ENCODE measurements at places on chromosomes 1 and 21. TPM values are rescaled to one million over a fixed set of nuclear protein-coding genes. Genes with fewer than 3 reads are reported as not detected.

DNA sequence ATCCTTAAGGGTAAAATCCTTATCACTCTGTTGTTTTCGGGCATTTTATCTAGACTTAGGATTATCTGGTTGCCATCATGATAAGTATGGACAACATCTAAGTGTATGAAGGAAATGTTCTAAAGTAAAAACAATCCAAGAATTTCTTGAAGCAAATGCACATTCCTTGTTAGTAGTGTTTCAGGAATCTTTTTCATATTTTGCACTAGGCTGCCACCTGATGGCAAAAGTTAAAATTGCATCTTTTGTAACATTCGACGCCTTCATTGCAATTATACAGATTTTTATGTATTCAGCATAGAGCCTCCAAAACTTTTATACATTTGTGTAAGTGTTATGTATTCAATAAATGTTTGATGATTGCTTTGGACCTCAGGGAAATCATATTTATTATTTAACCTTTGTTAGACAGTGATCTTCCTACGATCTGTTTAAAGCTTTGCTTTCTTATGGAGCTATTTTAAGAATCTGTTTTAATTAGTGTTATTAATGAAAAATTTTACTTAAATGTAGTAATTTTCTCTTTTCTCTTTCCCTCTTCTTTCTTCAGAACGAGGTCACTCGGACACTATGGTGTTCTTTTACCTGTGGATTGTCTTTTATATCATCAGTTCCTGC is 49.4 kb upstream of the KIAA1614 start:
- no peaks in the 10 kb centered on the region for H3K36me3 ChIP-seq
- no peaks in the 10 kb centered on the region for H3K27me3 ChIP-seq
- no peaks in the 10 kb centered on the region for H3K4me1 ChIP-seq
- peak; percentile 75 for DNase-seq
- H3K27ac ChIP-seq = no peak overlapping the region
- no peak overlapping the region for H3K4me3 ChIP-seq

DNA sequence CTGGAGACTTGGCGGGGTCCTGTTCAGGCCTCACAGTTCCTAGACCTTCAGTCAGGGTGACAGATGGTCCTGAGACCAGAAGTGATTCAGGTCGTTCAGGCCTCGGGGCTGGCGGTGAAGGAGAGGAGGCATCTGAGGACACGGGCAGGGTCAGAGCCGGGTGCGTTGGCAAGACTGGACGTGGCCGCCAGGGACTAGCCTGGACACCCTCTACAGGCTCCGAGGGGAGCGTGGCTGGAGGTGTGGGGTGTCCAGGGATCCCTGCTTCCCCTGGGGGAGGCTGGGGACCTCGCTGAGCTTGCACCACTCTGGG is 64.0 kb upstream of the TARDBP start:
- peaks cover 6% of the 10 kb centered on the region for H3K27me3 ChIP-seq
- DNase-seq = no peak
- H3K27ac ChIP-seq = no peak overlapping the region
- H3K36me3 ChIP-seq = no peaks in the 10 kb centered on the region
- no peak overlapping the region for H3K4me3 ChIP-seq

- no peaks in the 10 kb centered on the region for H3K27me3 ChIP-seq
- H3K4me3 ChIP-seq = no peak overlapping the region
- H3K27ac ChIP-seq = no peak overlapping the region
These were observed 55.7 kb downstream of the C21orf91 start for GRCh38 chr21:17763288-17764037.

DNA sequence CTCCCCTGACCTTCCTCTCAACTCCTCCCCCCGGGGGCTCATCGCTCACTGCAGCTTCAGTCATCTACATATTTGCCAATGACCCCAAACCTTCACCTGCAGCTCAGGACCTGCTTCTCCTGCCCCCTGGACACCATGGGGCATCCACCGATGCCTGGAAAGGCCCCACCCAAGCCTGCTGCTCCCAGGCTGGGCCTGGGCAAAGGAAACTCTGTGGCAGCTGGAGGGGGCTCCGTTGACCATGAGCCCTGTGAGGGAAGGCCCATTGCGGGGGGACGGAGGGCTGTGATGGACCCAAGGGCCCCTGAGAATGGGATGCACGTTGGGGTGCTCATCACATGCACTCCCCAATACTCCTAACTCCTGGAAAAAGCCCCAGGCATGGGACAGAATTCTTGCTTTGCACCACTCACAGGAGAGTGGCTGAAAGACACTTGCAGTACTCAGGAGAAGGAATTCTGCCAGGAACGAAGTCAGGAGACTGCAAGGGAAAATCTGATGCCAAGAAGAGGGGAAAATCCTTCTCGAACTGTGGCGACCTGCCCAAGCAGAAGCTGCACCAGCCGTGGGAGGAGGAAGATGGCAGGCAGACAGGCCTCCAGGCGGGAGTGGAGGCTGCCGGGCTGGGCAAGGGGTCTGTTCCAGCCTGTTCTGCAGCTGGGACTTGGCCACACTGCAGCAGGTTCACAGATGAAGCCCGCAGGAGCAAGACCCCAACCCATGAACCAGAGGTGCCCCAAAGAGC is 18.4 kb downstream of the MATN1 start:
- no peak overlapping the region for H3K4me3 ChIP-seq
- no peak overlapping the region for H3K27ac ChIP-seq

DNA sequence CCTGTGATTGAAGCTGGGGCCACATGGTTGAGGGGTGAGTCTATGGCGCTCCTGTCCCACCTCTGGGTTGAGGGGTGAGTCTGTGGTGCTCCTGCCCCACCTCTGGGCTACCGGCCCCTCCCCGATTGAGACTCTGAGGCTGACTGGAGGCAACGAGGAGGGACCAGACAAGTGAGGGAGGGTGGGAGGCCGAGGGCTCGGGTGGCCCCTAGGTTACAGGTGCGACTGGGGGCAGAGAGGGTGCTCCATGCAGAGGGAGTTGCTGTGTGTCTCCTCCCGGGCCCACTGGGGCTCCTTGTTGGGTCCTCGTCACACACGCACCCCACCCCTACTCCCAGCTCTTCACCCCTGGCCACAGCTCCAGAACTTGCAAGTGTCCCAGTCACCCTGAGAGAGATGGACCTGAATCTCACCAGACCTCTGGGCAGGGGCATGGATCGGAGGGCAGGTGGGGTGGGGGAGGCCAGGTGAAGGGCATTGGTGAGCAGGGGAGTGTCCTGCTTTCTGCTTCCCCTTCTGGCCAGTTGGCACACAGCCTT is 12.8 kb downstream of the LDLRAP1 start:
- H3K27me3 ChIP-seq = no peaks in the 10 kb centered on the region
- peaks cover 13% of the 10 kb centered on the region for H3K4me1 ChIP-seq
- no peak for DNase-seq
- H3K36me3 ChIP-seq = no peaks in the 10 kb centered on the region
- no peak overlapping the region for H3K27ac ChIP-seq

DNA sequence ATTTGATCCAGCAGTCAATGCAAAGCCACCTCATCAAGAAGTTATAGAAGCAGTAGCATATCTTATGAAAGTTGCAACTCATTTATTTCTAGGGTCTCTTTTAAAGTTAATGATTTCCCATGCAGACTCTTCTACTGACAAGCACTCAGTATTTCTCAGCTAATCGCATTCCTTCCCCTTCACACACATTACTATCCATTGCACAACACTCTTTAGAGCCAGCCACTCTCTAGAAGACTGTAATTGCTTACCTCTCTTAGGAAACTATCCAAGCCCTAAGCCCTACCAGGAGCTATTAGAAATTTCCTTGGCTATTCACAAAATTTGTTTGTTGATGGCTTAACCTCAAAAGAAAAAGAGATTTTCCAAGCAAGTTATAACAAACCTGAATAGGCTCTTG is 106.0 kb downstream of the ADAMTS1 start:
- H3K36me3 ChIP-seq = no peaks in the 10 kb centered on the region
- peaks cover 39% of the 10 kb centered on the region for H3K4me1 ChIP-seq
- DNase-seq = no peak
- no peak overlapping the region for H3K4me3 ChIP-seq
- no peak overlapping the region for H3K27ac ChIP-seq

DNA sequence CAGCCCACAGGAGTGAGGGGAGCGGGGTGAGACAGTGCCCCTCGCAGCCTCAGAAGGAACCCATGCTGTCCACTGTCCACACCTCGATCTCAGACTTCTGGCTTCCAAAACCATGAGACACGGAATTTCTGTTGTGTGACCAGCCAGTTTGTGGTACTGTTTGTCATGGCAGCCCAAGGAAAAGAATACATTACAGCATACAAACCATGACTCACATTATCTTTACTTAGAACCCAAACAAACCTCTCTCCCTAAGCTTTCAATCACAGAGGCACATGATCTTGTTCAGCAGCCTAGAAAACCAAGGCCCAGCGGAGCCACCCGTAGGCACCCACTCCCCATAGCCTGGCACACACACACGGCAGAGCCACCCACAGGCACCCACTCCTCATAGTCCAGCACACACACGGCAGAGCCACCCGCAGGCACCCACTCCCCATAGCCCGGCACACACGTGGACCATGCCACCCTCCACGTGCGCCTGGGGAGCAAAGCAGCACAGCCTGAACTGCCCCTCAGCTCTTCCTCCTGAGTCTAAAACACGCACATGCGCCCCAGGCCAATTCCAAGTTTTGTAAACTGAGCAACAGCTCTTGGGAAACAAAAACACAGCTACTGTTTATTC is 458 bp upstream of the KRTAP10-4 start:
- no peaks in the 10 kb centered on the region for H3K36me3 ChIP-seq
- H3K4me3 ChIP-seq = no peak overlapping the region
- no peak for DNase-seq
- no peak overlapping the region for H3K27ac ChIP-seq
- no peaks in the 10 kb centered on the region for H3K27me3 ChIP-seq

GRCh38 chr1:225700164-225700821 is 47.4 kb upstream of the ENAH start:
- H3K27me3 ChIP-seq = no peaks in the 10 kb centered on the region
- H3K27ac ChIP-seq = peak overlapping the region; percentile 95
- peaks cover 53% of the 10 kb centered on the region for H3K4me1 ChIP-seq
- H3K4me3 ChIP-seq = peak overlapping the region; percentile 45
- DNase-seq = peak; percentile 94

GRCh38 chr21:15688809-15689208 is 41.0 kb upstream of the USP25 start:
- H3K4me3 ChIP-seq = no peak overlapping the region
- no peaks in the 10 kb centered on the region for H3K27me3 ChIP-seq
- H3K27ac ChIP-seq = no peak overlapping the region
- no peaks in the 10 kb centered on the region for H3K4me1 ChIP-seq
- no peaks in the 10 kb centered on the region for H3K36me3 ChIP-seq

GRCh38 chr21:46409641-46410406 is 48.9 kb upstream of the DIP2A start:
- H3K4me1 ChIP-seq = no peaks in the 10 kb centered on the region
- no peaks in the 10 kb centered on the region for H3K27me3 ChIP-seq
- H3K27ac ChIP-seq = no peak overlapping the region
- H3K36me3 ChIP-seq = peaks cover 15% of the 10 kb centered on the region

DNA sequence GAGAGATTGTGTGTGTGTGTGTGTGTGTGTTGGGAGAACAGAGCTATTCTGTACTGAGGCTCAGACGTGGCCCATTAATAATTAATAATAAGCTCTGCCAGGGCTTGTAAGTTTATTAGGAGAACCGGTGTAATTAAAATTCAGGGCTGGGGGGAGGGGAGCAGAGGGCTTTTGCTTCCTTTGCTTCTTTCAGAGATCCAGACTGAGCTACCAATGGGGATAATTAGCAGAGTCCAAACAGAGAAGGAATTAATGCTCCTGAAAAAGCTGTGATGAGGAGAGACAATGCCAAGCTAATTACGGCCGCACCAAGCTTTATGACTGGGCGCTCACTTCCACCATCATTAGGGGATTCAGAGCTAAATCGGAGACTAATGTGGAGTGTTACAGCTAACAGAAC is 4.5 kb downstream of the SYT6 start:
- H3K27ac ChIP-seq = no peak overlapping the region
- no peaks in the 10 kb centered on the region for H3K27me3 ChIP-seq
- H3K4me3 ChIP-seq = no peak overlapping the region
- DNase-seq = no peak
- H3K36me3 ChIP-seq = no peaks in the 10 kb centered on the region

GRCh38 chr1:159000625-159001024 is 9.1 kb upstream of the IFI16 start:
- no peaks in the 10 kb centered on the region for H3K36me3 ChIP-seq
- H3K4me3 ChIP-seq = peak overlapping the region; percentile 56
- DNase-seq = peak; percentile 89
- H3K27ac ChIP-seq = peak overlapping the region; percentile 77
- peaks cover 11% of the 10 kb centered on the region for H3K4me1 ChIP-seq

GRCh38 chr1:160293020-160293968 is 8.4 kb upstream of the PEX19 start:
- H3K27me3 ChIP-seq = no peaks in the 10 kb centered on the region
- H3K36me3 ChIP-seq = peaks cover 79% of the 10 kb centered on the region
- H3K27ac ChIP-seq = peak overlapping the region; percentile 73
- DNase-seq = no peak
- H3K4me3 ChIP-seq = no peak overlapping the region

GRCh38 chr1:65343286-65343685 is 33.9 kb downstream of the DNAJC6 start:
- DNase-seq = no peak
- no peaks in the 10 kb centered on the region for H3K36me3 ChIP-seq
- no peak overlapping the region for H3K4me3 ChIP-seq
- H3K4me1 ChIP-seq = no peaks in the 10 kb centered on the region

GRCh38 chr1:85884372-85885035 is 176.3 kb upstream of the ZNHIT6 start:
- DNase-seq = peak; percentile 40
- H3K4me1 ChIP-seq = no peaks in the 10 kb centered on the region
- no peaks in the 10 kb centered on the region for H3K36me3 ChIP-seq
- no peaks in the 10 kb centered on the region for H3K27me3 ChIP-seq

DNA sequence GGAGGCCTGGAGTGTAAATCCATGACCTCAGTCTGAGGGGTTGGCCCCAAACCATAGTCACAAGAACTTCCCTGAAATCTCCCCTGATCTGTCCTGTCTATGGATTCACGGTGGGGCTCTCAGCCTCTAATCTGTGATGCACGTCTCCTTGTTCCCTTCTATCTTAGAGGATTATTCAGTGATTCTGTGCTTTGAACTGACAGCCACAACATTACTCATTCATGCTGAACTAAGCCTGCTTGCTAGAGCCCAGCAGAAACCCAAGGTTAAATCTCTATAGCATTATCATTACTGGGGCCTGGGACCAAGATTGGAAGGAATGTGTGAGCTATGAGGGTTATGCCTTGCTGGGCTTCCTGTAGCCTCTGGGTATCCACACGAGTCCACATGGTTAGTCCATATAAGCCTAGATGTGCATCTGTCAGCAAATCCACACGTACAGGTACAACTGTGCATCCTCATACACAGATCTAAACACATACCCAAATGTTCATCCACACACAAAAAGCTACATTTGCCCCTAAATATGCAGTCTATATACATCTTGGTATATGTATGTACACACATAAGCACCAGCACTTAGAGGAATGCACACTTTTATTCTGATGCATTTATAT is 22.4 kb upstream of the MAGOH start:
- DNase-seq = no peak
- peaks cover 21% of the 10 kb centered on the region for H3K36me3 ChIP-seq
- H3K27ac ChIP-seq = no peak overlapping the region
- H3K27me3 ChIP-seq = no peaks in the 10 kb centered on the region
- H3K4me1 ChIP-seq = no peaks in the 10 kb centered on the region
- no peak overlapping the region for H3K4me3 ChIP-seq

- no peak overlapping the region for H3K4me3 ChIP-seq
- no peaks in the 10 kb centered on the region for H3K36me3 ChIP-seq
- H3K27ac ChIP-seq = no peak overlapping the region
These were observed 11.8 kb upstream of the SLAMF7 start for GRCh38 chr1:160727316-160727640.

FCER1G gene
- total RNA-seq = 0.28 TPM

CALML6 gene
- total RNA-seq = 0.12 TPM

PBX1 gene
- 39.0 TPM for total RNA-seq

SLC9C2 gene
- not detected for total RNA-seq

ASCL5 gene
- total RNA-seq = not detected

PPIAL4G gene
- total RNA-seq = not detected

F5 gene
- total RNA-seq = not detected

ACADM gene
- total RNA-seq = 78.3 TPM

RGS13 gene
- total RNA-seq = not detected
